M059J (cell line): ENCODE measurements at places on chromosomes 1 and 21. TPM values are rescaled to one million over a fixed set of nuclear protein-coding genes. Genes with fewer than 3 reads are reported as not detected.

- DNase-seq, result no peak
Observed at GRCh38 chr1:77428068-77428467, 146.2 kb downstream of the AK5 start.

GRCh38 chr1:63868268-63868781 is 94.5 kb downstream of the ROR1 start:
- peak; percentile 80 for DNase-seq

DNA sequence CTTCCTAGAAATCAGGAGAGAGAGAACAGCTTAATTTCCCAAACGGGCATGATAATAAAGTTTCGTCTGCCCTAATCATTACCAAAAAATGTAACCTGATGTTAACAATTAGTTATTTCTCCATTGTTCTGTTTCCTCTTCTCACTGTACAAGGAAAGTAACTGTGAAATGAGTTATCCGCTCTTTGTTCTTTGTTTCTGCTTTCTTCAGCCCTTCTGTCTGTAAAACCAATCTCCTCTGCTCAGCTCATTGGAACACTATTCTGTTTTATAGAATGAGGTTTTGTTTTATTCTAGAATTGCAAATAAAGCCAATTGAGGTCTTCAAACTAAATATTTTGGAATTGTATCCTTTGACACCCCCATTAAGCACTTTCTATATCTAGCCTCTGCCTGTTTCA is 8.8 kb upstream of the THEM4 start:
- DNase-seq, result no peak

- DNase-seq, result peak; percentile 48
Observed at GRCh38 chr1:187471555-187471954, 642.8 kb downstream of the PLA2G4A start.

Gene TRIM46
- total RNA-seq, result 1.1 and 3.1 TPM in 2 replicates

DNA sequence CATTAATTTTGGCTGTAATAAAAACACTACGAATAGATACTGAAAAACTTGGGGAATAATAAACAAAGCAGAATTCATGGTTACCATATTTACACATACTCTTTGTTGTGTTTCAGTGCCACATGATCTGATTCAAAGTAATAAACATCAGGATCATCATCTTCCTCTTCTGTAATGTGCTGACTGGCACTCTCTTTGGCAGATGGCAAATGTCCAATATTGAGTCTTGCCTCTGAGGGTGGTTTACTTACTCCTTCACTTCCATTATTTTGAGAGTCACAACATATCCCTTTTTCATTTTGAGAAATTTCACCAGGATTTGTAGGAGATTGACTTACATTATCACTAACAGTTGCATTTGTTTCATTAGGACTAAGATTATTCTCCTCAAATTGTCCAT is 50.7 kb downstream of the ZZZ3 start:
- DNase-seq, result no peak

DNA sequence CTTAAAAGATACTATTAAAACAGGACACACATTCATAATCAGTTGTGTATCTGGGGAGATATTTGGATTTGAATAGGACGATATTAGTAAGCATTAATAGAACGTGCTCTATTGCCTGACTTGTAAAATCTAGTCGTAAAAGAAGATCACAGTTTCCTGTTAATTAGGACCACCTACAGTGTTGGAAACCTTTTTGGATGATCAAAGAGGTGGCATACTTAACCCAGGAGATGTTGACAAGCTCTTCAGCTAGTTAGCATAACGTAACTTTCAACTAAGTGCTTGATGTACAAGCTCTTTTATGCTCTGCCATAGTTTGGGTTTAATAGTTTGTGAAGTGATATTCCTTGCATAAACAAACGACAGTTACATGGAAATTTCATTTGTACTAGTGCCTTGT is 293.3 kb upstream of the NR5A2 start:
- DNase-seq, result no peak

Gene LCE3E
- not detected in 2 replicates for total RNA-seq

GRCh38 chr1:7295946-7296345 is 475.1 kb upstream of the VAMP3 start:
- no peak for DNase-seq

DNA sequence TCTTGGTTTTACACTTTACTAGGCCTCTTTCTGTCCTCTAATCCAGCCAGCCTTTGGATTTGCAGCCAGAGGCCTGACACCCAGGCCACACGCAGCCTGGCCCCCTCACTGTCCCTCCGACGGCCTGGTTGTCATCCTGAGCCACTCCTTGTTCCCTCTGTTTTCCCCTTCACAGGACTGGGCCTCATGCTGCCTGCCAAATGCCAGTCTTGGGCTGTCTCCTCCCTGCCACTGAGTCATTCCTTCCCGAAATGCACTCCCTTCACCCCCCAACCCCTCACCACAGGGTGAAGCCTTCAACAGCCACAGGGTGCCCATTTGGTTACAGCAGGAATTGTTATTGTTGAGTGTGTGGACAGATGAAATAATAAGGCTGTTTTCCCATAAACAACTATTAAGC is 21.3 kb downstream of the ACOT11 start:
- DNase-seq, result peak; percentile 80

Gene OPTC
- not detected in 2 replicates for total RNA-seq

Gene MYOC
- total RNA-seq, result not detected in 2 replicates

DNA sequence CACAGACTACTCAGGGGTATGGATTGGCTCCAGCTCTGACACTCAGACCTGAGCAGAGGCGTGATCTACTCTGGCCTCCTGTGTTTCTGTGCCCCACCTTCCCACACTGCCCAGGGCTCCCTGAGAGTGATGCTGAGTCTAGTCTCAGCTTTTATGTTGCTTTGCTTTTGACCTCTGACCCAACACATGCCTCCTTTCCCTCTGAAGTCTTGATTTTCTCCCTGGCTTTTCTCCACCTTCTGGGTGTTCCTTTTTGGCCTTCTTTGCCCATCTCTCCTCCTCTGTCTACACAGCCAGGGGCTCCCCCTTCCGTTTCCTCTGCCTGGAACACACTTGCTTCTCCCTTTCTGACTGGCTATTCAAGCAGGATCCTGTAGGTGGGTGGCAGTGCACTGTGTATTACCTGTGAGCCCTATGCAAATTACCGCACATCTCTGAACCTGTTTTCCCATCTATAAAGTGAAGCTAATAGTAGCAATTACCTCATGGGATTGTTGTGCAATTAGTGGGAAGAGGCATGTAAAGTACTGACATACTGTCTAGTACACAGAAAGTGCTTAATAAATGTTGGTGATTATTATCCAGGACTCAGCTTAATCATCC is 13.7 kb upstream of the MEX3A start:
- no peak for DNase-seq

DNA sequence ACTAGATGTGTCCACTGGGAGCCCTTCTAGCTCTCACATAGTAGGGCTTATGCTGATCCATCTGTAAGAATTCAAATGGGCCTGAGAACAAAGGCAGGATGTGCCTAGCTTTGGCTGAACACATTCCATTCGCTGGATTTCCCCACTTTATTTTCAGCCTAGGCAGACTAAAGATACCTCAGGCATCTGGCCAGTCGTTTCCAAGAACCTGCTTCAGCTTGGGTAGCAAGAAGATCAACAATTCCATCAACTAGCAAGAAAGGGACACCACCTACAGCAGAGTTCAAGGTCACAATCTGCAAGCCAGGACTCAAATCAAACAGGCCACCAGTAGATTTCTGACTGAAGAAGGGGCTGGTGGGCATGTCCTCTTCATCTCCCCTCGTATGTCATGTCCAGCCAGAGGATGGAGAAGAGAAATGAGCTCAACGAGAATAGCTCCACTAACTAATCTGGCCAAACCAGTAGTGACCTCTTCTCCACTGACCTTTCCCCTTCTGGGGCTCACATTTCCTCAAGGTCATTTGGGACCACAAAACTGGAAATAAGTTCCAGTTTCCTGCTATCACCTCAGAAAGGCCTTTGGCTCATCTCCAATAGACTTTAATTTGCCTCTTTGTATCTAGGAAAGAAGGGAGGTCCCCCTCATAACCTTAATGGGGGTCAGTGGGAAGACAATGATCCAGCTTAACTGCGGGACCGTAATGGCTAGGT is 14.2 kb downstream of the TXNIP start:
- no peak for DNase-seq

GRCh38 chr1:245014247-245015029 is 140.3 kb upstream of the KIF26B start:
- no peak for DNase-seq

- DNase-seq, result peak; percentile 84
Observed at GRCh38 chr1:225691861-225692516, 39.1 kb upstream of the ENAH start.

Gene GSTM4
- 23.8 and 37.4 TPM in 2 replicates for total RNA-seq

DNA sequence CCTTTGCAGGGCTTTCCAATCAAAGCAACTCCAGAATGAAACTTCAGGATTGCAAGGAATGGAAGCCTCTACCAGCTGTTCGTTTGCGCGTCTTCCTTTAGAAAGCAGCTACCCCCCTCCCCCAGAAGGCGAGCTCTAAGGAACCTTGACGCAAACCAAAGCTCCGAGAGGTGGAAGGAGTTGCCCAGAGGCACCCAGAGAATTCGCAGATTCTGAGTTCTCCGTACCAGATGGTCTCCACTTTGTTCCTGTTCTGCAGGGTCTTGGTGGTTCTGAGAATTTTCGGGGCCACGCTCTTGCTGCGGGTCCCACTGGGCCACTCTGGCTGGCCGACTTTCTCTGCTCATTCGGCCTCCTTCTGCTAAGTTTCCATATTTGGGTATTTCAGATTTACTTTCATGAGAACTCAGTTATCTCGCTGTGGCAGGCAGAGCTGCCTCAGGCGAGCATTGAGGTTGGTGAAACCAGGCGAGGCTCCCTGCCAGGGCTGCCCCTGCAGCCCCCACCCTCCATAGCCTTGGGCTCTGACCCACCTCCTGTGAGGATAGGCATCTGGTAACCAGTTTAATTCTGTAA is 801 bp downstream of the TRAF5 start:
- no peak for DNase-seq

GRCh38 chr1:196433000-196433399 is 175.2 kb downstream of the KCNT2 start:
- no peak for DNase-seq

- DNase-seq, result no peak
Observed at GRCh38 chr1:245645894-245646293, 491.1 kb downstream of the KIF26B start.

GRCh38 chr21:45060675-45061311 is 13.6 kb upstream of the ADARB1 start:
- no peak for DNase-seq

Gene RBM11
- 0.20 TPM in 1 of 2 replicates, not detected in the other for total RNA-seq

- peak; percentile 92 for DNase-seq
Observed at GRCh38 chr1:89125913-89126580, at the start of gene GBP2. TSS of gene GBP2 (minus strand) at chr1:89126114. CDS start at chr1:89121966, 4,148 bp downstream.

- peak; percentile 77 for DNase-seq
Observed at GRCh38 chr1:17861685-17862084, 106.6 kb downstream of the ACTL8 start.

GRCh38 chr1:182762536-182762935 is 27.0 kb upstream of the NPL start:
- no peak for DNase-seq

- DNase-seq, result no peak
Observed at GRCh38 chr1:23035823-23036452, 16.7 kb downstream of the KDM1A start.

GRCh38 chr1:4671828-4672227 is 17.4 kb downstream of the AJAP1 start:
- DNase-seq, result no peak

DNA sequence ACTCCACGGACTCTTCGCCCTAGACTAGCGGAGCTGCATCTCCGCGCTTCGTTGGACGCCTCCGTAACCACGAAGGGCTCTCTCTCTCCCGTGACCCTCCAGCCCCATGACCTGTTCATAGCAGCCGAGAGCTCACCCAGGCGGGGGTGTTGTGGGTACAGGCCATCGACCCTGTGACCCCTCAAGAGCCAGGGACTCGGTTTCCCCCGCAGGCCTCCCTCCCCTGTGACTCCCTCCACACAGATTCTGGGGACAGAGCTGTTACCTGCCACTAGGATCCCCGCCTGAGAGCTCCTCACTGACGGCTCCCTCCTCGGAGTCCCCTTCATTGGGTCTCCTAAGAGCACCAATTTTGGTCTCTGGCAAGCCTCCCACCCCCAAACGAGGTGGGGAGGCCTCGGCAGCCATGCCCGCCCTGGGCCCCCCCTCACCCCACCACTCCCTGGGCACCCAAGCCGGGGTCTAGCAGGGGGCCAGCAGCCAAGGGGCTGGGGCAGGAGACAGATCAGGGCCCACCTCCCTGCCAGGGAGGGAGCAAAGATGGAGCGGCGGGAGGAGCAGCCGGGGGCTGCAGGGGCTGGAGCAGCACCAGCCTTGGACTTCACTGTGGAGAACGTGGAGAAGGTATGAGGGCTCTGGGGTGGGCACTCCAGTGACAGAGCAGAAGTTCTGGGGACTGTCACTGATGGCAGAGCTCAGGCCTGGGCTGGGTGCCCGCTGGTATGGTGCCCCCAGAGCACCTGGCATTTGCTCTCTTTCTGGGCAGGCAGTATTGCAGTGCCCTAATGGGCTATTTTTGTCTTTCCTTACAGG is 517 bp downstream of the IPO13 start:
- no peak for DNase-seq

Gene FUCA1
- total RNA-seq, result 65.9 and 67.4 TPM in 2 replicates

GRCh38 chr1:163162381-163162914 is 40.3 kb downstream of the RGS5 start:
- peak; percentile 24 for DNase-seq

GRCh38 chr1:238738892-238739291 is 647.5 kb upstream of the CHRM3 start:
- no peak for DNase-seq

GRCh38 chr1:60947367-60947766 is 135.0 kb upstream of the NFIA start:
- no peak for DNase-seq

GRCh38 chr1:47449822-47450552 is 12.1 kb downstream of the FOXD2 start:
- no peak for DNase-seq

- no peak for DNase-seq
Observed at GRCh38 chr1:89608319-89608983, 24.5 kb upstream of the LRRC8C start.

Gene TNNT2
- not detected in 2 replicates for total RNA-seq

- no peak for DNase-seq
Observed at GRCh38 chr1:232548691-232549090, 81.2 kb downstream of the SIPA1L2 start.

Gene PRAMEF25
- not detected in 2 replicates for total RNA-seq

Gene SPRR2E
- not detected in 2 replicates for total RNA-seq

DNA sequence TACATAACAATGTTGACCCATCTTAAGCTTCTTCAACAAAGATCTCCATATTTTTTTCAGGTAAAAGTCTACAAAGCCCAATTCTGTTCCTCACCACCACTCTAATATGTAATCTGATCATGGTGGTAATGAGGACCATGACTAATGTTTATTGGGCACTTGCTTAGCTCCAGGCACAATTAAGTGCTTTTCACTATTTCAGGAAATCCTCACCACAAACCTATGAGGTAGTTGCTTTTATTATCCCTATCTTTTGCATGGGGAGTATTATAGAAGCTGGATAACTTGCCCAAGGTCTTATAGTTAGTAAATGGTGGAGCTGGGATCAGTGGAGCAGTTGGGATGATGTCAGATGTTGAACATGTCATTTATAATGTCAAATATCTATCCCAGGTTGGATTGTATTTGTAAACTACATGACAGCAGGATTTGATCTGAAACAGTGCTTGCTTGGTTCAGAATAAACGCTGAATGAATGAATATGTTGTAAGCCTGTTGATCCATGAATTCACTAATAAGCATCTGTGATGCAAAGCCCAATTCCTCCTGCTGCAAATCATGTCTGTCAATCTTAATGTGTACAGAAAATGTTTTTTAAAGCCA is 283.3 kb upstream of the ST6GALNAC5 start:
- no peak for DNase-seq

Gene DNALI1
- 0.49 and 1.9 TPM in 2 replicates for total RNA-seq

Gene LYPD8
- 0.84 and 3.8 TPM in 2 replicates for total RNA-seq

Gene RGS1
- total RNA-seq, result not detected in 2 replicates

Gene S100A9
- 0.22 TPM in 1 of 2 replicates, not detected in the other for total RNA-seq

- DNase-seq, result peak; percentile 95
Observed at GRCh38 chr1:59163268-59164092, 133.4 kb upstream of the FGGY start.
